HFFc6 (cell line): ENCODE measurements at places on chromosomes 5 and 9. TPM values are rescaled to one million over a fixed set of nuclear protein-coding genes. Genes with fewer than 3 reads are reported as not detected.

PSD2 gene
- total RNA-seq, result 0.07 to 0.09 TPM in 2 of 3 replicates, not detected in the other

TSSK1B gene
- not detected in 3 replicates for total RNA-seq

LCN1 gene
- not detected in 3 replicates for total RNA-seq

OR13D1 gene
- total RNA-seq, result not detected in 2 replicates

MLLT3 gene
- total RNA-seq, result 24.3 to 27.5 TPM (median 24.5 TPM) in 3 replicates

CARD9 gene
- 3.1 to 19.0 TPM (median 18.2 TPM) in 3 replicates for total RNA-seq

ANKRD31 gene
- total RNA-seq, result 0.02 TPM in 1 of 3 replicates, not detected in the others

PITX1 gene
- 13.3 to 26.0 TPM (median 19.9 TPM) in 3 replicates for total RNA-seq

MARCOL gene
- not detected in 3 replicates for total RNA-seq

LIFR gene
- total RNA-seq, result 4.7 to 6.4 TPM (median 5.8 TPM) in 3 replicates

DNA sequence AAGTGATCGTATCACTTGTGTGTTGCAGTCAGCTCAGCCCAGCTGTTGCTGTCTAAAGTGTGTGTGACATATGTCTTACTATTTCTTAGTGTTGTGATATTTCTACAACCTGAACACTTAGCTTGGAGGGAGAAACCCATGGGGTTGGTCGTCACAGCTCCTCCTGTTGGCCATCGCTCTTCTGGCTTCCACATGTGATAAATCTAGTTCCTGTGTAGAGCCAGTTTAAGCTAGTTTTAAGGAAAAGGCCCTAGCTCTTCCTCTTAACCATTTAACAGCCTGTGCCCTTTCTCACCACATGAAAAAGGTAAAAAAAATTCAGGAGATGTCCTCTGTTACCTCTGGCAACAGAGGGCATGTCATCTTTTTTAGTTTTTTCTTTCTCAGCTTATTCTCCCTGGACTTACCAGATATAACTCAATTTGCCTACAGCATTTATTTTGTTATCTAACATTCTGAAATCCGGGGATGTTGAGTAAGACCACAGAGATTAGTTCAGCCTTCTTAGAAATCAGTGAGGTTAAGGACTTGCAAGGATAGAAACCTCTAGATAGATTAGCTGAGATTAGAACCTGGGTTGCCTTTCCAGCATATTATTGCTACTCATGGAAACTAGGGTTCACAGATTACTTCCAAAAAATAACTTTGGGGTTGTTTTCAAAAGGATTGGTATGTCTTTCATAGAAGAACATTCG is 100.4 kb downstream of the GAPVD1 start:
- DNase-seq, result no peak

- no peak for DNase-seq
These were observed 45.3 kb downstream of the CERT1 start for GRCh38 chr5:75466006-75466716.

DNA sequence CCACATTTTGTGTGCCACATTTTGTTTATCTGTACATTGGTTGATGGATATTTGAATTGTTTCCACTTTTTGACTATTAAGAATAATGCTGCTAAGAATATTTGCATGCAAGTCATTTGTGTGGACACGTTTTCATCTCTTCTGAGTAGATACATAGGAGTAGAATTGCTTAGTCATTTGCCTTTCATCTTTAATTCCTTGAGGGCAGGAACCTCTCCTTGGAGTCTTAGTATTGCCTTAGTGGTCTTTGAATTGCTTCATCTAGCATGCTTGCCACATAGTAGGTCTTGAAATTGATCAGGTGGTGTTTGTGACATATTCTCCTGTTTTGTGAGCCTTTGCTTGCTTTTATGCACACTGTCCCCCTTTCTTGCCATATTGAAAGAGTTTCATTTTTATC is 128.5 kb downstream of the NR3C1 start:
- DNase-seq, result no peak

GRCh38 chr5:31581498-31582099 is 49.5 kb downstream of the C5orf22 start:
- peak; percentile 21 for DNase-seq

DNA sequence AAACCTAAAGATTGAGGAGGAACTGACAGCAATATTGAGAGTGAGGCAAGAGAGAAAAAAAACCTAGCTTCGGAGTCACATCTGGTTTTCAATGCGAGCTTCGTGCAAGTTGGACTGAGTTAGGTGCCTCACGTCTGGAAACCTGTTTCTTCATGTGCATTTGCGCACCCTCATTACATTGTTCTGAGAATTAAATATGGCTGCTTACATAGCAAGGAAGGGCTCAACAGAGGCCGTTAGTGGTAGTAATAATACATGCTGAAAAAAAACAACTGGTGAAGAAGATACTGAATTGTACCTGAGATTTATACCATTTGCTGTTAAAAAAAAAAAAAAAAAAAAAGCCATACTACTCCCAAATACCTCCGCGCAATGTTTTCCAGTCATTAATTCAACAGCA is 18.6 kb downstream of the DNAJA1 start:
- no peak for DNase-seq

DNA sequence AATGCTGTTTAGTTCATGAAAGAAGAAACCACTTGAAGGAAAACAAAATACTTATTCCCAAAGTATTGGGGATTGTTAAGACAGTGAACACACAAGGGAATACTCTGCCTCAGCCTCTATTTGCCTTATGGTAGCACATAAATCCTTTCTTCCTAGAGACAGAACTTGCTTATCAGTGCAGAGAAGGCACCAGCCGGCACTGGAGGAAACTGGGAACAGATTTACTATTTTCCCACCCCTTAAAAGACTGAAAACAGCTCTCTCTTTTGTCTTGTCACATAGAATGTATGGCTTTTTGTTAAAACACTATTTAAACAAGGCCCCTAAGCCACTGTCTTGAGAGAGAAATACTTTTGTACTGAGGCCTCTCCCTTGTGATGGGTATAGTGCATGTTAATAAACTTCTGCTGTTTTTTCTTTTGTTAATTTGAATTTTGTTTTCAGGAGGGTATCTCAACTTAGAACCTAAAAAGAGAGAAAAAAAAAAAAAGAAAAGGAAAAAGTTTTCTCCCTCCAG is 40.7 kb upstream of the EDIL3 start:
- no peak for DNase-seq

- no peak for DNase-seq
These were observed 17.4 kb upstream of the PRLR start for GRCh38 chr5:35247648-35248034.

GRCh38 chr9:76891874-76892273 is 14.0 kb downstream of the PRUNE2 start:
- no peak for DNase-seq

GRCh38 chr5:65213921-65214525 is 267.7 kb downstream of the ADAMTS6 start:
- peak; percentile 22 for DNase-seq

- no peak for DNase-seq
These were observed 18.7 kb downstream of the KIAA1191 start for GRCh38 chr5:176342766-176343458.

DNA sequence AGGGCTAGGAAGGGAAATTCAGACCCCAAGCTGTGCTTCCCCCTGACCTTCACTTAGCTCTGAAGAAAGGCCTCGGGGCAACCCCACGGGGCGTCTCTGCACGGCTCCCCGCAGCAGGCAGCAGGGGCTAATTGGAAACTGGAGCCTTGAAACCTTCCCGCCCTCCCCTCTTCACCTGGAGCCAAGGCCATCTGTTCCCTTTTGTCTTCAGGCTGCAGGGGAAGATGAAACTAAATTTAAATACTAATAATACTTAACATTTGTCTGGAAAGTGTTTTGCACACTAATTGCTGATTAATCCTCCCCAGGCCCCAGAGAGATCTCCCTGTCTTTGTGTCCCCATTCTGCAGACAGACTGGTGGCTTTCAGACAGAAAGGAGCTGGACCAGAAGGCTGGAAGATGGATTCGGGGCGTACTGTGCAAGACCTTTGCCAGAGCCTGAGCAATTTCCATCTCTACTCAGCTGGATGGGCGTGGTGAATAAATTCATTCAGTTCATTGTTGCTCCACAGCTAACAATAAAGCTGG is 34.1 kb upstream of the CPLX2 start:
- no peak for DNase-seq

DNA sequence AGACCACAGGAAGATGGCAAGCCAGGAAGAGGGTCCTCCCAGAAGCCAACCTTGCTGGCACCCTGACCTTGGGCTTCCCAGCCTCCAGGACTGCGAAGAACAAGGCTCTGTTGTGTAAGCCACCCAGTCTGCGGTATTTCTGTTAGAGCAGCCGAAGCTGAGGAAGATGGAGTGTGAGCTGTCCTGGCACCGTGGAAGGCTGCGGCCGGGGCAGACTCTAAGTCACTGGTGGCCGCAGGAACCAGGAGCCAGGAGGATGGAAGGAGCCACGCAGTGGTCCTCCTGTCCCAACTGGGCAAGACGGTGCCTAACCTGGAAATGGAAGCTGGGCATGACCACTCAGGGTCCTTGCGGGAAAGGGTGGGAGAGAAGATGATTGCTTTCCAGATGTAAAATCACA is 89.1 kb downstream of the ZNF354C start:
- DNase-seq, result no peak

- DNase-seq, result no peak
These were observed 593.6 kb downstream of the MTRR start for GRCh38 chr5:8462565-8462964.

- DNase-seq, result peak; percentile 13
These were observed 101.0 kb downstream of the TMEM232 start for GRCh38 chr5:110625376-110625999.

GRCh38 chr5:141560725-141561483 is 57.9 kb downstream of the DIAPH1 start:
- DNase-seq, result peak; percentile 91

DNA sequence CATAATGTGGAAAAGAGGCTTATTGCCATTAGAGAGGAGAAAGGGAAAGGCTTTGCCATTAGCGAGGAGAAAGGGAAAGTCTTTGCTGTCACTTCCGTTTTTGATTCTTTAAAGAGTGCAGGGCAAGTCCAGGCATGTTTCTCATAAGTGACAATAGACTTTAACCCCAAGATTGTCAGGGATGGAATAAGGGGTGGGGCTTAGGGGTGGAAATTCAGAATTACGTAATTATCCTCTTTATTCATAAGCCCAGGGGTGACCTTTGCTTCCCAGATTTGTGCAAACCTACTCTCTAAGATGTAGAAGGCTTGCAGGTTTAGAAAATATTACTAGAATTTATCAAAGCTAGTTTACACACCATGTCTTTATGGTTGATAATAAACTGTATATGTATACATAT is 2.3 kb upstream of the PLK2 start:
- no peak for DNase-seq

DNA sequence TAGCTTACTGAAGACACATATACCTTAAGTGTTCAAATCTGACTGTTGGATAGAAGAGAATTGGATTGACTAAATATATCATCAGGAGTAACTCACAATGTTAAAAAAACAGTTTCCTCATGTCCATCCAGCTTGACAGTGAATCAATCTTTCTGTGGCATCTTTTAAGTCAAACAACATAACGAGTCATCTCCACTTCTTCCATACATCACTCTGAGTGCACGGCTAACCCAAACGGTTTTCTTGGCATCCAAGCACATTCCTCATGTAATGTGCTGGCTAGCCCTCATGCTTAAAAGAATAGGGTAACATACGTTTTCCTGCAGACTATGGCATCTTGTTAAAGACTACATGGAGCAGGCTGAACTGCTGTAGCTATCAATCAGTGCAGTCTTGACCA is 291.5 kb upstream of the TRPC7 start:
- peak; percentile 26 for DNase-seq
